Activated T-helper 1 cell treated with anti-CD3 and anti-CD28 coated beads, Interleukin-12 subunit alpha, Interleukin-12 subunit beta, Interleukin-2, Interleukin-4 antibody, amounts not matched to agents 30 ng/mL and 10 ng/mL and 1 ng/mL, durations not matched to agents 14 hours and 24 hours and 36 hours (primary cell): ENCODE measurements at places on chromosomes 4 and X.

DNA sequence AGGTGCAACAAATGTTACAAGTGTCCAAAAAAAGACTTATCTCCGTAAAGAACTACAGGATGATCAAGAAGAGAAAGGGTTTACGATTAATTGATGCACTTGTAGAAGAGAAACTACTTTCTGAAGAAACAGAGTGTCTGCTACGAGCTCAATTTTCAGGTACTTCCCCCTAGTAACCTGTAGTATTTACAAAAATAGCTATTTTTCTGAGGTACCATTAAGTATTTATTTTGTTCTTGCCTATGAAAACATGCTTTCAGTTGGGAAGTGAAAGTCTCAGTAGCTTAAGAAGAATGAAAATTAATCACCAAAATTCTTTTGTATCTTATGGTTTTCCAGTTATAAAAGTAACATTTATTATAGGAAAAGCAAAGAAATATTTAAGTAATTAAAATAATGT lies 5.9 kb downstream of the THAP9 start:
- DNase-seq: no peak

- DNase-seq: no peak
These were observed 27.9 kb downstream of the CAMK2D start for GRCh38 chr4:113733685-113734084.

- no peak for DNase-seq
These were observed 144.4 kb downstream of the GLRA2 start for GRCh38 chrX:14673764-14674163.

GRCh38 chr4:169084954-169085353 lies 74.9 kb upstream of the CBR4 start:
- DNase-seq: no peak

GRCh38 chr4:152807294-152807829 lies 27.6 kb downstream of the ARFIP1 start:
- no peak for DNase-seq

DNA sequence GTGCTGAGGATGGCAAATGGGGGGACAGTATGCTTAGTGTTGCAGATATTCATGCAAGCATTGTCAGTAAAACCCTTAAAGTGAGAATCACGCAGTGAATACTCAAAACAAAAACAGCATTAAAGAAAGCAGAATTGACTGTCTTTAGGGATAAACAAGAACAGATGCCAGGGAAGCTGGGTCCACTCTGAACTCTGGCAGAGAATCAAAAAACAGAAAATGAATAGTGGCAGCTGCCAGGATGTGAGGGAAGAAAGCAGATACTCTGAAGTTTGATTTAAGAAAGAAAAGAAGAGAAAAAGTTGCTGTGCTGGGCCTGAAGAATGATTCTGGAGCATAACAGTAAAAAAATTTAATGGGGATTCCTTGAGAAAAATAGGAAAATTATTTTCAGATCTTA lies 131.5 kb downstream of the GABRA2 start:
- DNase-seq: no peak

GRCh38 chrX:7552760-7553159 lies 290.2 kb upstream of the VCX start:
- DNase-seq: no peak

GRCh38 chr4:146210890-146211289 lies 3.4 kb upstream of the REELD1 start:
- no peak for DNase-seq

GRCh38 chr4:73674451-73674919 lies 54.2 kb upstream of the RASSF6 start:
- no peak for DNase-seq

- DNase-seq: no peak
These were observed 32.6 kb upstream of the STOX2 start for GRCh38 chr4:183872531-183872930.

DNA sequence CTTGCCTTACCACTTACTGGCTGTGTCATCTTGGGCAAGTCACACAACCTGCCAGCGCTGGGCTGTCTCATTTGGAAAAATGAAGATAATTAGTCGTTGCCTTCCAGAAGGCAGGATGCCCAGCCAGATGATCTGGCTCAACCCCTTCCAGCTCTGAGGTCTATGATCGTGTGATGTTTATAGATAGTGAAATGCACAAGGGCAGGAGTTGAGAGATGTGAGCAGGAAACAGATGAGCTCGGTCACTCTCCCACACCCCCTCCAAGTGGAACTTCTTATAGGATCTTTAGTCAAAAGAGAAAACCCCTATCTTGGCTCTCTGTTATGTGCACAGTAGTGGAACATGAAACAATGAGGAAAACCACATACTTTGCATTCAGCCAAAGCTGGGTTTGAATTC lies 336.8 kb upstream of the PPARGC1A start:
- no peak for DNase-seq
